Stimulated activated CD4-positive, alpha-beta T cell treated with anti-CD3 and anti-CD28 coated beads, Interleukin-2, amount 100 ng/mL, for 24 hours (primary cell): ENCODE measurements at places on chromosomes 2 and 18.

DNA sequence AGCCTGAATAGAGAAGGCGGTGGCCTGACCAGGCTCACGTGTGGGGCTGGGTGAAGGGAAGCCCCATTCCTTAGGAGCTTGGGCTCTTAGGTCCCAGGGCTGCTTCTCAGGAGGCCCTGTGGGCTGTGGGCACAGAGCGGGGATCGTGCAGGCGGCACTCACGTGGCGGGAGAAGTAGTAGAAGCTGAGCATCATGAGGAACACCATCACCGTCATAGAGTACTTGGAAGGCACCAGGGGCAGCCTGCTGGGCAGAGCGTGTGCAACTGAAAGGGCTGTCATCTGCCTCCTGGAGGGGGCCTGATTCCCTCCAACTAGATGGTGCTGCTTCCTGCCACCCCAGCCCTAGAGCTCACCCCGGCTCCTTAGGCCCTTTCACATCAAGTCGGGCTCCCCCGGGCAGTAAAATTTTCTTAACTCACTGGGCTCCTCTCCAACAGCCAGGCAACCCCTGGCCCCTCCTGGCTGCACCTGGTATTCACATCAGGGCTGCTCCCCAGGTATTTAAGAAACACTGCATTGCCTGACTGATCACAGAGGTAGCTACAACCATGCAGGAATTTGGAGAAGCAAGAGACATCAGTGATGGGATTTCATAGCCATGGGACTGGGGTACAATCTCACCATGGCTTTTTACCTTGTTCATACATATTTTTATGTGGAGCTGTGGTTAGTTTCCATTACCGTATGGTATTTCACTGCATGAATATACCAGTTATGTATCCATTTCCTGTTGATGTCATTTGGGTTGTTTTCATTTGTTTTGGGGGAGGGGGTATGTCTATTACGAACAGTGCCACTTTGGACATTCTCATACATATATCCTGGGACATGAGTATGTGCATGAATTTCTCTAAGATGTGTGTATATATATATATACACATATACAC lies 32.9 kb downstream of the CENPO start:
- DNase-seq: no peak

DNA sequence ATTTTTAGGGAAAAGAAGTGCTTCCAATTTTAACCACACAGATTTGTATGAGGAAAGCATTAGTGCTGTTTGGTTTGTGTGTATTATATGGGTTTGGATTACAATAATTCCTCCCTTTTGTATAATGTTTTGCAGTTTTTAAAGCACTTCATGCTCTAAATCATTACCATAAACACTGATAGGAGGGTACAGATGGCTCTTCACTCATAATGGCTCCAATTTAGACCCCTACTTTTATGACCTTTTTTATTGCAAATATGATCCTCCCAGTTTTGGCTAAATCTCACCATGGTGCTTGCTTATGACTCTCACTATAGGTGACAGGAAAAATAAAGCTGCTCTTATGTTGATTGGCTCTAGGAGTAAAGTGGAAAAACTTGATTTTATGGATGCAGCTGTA lies 23.8 kb upstream of the TMEM17 start:
- DNase-seq: no peak

DNA sequence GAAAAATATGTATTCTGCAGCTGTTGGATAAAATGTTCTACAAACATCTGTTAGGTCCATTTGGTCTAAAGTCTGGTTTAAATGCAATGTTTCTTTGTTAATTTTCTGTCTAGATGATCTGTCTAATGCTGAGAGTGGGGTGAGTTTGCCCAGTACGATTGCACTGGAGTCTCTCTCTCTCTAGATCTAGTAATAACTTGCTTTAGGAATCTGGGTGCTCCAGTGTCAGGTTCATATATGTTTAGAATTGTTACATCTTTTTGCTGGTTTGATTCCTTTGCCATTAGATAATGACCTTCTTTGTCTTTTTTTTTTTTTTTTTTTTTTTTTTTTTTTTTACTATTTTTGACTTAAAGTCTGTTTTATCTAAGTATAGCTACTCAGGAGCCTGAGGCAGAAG lies 10.4 kb downstream of the GCC2 start:
- no peak for DNase-seq

- no peak for DNase-seq
Observed at GRCh38 chr2:105382177-105382576, 16.7 kb downstream of the FHL2 start.

- no peak for DNase-seq
Observed at GRCh38 chr2:11683476-11683875, 13.5 kb upstream of the NTSR2 start.

DNA sequence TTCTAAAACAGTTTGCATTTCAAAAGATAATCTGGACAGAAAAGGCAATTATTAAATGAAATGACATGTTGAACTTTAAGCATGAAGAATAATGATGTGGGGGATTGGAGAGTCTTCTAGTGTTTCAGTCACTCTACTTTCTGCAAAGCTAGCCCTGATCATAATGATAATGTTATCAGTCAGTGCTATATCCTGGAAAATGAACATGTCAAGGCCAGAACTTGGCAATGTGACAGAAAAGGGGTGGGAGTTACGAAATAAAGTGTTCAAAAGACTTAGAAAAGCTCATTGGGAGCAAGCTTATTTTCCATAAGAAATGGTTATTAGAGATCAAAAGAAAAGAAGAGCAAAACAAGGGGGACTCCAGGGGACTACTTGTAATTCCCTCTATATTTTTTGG lies 288.5 kb upstream of the SLC8A1 start:
- no peak for DNase-seq

DNA sequence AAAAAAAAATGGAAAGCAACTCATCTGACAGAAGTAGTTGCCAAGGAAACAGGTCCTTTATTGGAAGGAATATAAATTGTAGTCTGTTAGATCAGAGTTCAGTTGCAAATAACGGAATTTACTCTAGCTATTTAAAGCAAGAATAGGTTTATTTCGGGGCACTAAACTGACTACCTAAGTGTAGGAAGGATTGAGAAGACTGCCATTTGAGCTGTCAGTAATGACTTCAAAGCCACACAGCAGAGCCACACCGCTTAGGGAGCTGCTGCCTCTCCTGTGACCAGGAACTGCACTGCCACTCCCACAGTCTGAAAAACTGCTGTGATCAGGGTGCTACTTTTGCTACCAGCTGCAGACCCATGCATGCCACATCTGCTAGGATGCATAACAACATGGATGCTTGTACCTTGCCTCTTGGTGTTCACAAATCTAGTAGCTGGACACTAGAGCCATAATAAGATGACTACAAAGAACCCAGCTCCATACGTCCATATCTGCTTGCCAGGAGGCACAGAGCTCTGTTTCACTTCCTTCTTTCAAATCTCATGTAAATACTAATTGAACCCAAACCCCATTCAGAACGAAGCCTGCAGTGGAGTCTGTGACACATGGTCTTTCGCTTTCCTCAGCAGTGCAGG lies 2.2 kb downstream of the DSG2 start:
- no peak for DNase-seq

DNA sequence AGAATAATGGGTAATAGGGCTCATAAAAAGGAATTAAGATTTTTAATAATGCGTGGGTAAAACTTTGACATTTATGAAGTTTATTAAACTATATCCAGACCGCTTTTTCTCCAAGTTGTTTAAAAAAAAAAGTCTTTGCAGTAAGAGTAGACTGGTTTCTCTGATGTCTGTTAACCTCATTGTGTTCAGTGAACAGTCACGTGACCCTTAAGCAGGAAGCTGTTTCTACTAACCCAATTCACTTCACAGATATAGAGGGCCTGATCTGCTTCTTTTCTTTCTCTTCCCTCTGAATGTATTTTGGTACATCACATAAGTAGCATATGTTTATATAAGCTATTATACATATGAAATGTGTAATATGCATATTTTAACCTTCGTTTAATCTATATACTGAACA lies 1011.3 kb upstream of the CELF4 start:
- no peak for DNase-seq

DNA sequence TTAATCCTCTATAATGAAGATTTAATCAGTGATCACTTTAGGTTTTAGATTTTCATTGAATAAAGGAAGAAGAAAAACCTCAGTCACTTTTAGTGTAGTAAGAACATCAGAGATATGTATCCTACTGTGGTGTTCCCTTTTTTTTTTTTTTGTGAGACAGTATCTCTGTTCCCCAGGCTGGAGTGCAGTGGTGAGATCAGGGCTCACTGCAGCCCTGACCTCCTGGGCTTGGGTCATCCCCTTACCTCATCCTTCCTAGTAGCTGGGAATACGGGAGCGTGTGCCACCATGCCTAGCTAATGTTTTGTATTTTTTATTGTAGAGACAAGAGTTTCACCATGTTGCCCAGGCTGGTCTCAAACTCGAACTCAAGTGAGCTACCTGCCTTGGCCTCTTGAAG lies 5.1 kb downstream of the SLC39A10 start:
- DNase-seq: no peak

GRCh38 chr2:229032608-229033234 lies 238.4 kb downstream of the PID1 start:
- DNase-seq: no peak

DNA sequence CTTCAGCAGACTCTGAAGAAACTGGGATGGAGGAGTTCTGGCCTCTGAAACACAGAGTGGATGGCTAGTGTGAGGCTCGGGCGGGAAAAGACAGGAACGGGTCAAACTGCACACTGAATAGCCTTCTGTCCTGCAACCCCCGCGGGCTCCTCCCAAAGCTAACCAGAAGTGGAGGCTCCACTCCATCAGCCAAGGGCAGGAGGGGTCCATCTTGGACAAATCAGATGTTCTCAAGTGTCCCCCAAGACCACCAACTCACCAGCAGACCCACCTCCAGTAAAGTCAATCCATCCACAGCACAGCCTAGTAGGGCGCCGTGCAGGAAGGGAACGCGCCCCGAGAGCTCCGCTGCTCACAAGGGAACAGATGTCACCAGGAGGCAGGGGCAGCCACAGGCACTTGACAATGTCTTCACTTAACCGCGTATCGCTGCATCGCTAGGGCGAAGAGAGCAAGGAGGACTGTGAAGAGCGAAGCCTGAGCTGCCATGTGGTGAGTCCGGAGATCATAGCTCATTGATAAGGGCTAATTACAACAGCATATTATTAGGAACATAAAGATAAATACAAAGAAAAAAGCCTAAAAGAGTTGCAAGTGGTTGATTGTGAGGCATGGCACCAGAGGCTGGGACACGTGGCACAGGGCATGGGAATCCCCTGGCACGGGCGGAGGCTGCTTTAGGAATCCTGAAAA lies 494.6 kb upstream of the MYT1L start:
- DNase-seq: peak; percentile 7

GRCh38 chr2:190376083-190376482 lies 32.1 kb upstream of the MFSD6 start:
- DNase-seq: no peak

DNA sequence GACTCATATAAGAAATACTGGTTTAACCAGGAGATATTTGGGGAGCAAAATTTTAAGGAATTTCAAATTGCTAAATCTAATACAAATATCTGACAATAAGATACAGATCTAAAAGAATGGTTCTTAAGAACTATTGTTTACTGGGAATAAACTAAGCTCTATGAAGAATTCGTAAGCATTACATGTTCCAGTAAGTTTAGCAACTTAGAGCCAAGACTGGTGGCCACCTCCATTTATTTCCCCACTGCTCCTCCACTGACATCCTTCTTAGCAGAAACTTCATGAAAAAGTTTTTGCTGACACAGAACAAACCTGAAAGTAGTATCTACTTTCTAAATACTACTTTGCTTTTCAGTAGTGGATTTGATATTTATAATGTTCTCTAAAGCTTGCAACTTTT lies 83.0 kb downstream of the ACSL3 start:
- no peak for DNase-seq

DNA sequence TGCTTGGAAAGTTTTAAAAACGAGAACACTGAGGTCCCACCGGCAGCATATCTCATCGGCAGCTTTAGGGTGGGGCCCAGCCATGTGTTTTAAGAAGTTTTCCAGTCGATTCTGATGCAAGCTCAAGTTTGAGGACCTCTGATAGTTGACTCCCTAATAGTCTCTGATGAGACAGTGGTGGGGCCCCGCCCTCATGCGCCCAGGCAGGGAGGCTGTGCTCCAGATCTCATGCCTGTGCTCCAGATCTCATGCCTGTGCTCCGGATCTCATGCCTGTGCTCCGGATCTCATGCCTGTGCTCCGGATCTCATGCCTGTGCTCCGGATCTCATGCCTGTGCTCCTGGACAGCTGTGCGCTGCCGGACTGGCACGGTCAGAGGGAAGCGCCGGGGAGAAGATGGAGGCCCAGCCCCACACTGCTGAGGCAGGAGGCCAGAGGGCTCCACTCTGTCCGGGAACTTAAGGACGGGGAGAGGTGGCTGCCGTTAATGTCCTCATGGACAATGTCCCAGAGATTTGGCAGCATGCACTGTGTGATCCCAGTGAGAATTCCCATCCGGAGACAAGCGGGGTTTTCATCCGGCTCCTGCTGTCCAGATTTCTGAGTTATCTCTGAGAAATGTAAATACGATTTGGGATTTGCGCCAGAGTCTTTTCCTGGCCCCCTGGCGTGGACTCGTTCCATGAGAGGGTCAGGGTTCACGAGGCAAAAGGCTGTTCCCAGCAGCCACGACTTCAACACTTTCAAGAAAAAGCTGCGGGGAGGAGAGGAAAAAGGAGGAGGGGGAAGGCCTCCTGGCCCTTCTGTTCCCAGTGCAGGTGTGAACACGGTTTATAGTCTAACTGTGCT lies 9.4 kb upstream of the COLEC11 start:
- DNase-seq: no peak

DNA sequence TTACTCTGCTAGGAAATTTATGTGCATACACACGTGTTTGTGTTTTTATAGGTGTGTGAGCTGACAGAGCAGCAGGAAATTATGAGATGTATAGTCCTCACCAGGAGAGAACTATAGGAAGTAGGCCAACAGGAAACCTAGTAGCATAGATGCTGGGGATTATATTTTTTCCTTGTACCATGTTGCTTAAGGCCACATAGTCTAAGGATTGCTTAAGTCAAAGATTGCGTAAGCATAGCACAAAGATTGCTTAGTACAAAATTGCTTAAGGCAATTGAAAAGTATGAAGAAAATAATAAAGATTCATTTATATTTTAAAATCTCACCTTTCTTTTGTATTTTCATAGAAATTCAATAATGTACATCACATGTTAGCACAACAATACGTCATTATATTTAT lies 18.7 kb upstream of the CCDC102B start:
- no peak for DNase-seq

GRCh38 chr2:234392041-234392615 lies 104.8 kb downstream of the ARL4C start:
- DNase-seq: no peak

- DNase-seq: no peak
Observed at GRCh38 chr2:106034325-106034724, 159.8 kb downstream of the UXS1 start.

DNA sequence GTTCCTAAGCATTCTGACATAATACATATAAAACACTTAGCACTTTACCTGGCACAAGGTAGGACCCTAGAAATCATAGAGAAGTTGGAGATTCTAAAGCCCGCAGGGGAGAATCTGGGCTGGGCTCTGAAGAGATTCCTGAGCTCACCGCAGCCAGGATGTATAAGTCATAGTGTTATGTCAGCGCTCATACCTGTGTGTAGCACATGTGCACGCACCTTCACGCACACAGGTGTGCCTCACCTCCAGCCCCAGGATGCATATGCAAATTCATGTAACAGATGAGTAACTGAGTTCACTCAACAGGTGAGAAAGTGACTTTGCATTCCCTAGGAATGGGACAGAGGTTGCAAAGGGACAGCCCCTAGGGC lies 7.9 kb upstream of the SDC1 start:
- DNase-seq: no peak
